ENCODE measurements at places on chromosomes 16 and 17. TPM values are rescaled to one million over a fixed set of nuclear protein-coding genes. Genes with fewer than 3 reads are reported as not detected.

TBC1D3K gene
- not detected for total RNA-seq

C17orf113 gene
- 3.7 TPM for total RNA-seq

VASN gene
- 2.5 TPM for total RNA-seq

ABCC12 gene
- 1.2 TPM for total RNA-seq

DHRS13 gene
- total RNA-seq: 27.1 TPM

CD300E gene
- total RNA-seq: 0.16 TPM

ADAD2 gene
- not detected for total RNA-seq

CFAP97D1 gene
- not detected for total RNA-seq

NT5M gene
- total RNA-seq: 5.6 TPM

RNF112 gene
- 31.4 TPM for total RNA-seq

MYH2 gene
- total RNA-seq: 0.62 TPM

GJC1 gene
- 81.3 TPM for total RNA-seq

TEKT1 gene
- total RNA-seq: 1.2 TPM

TBC1D3H gene
- not detected for total RNA-seq

MYH3 gene
- 1.4 TPM for total RNA-seq

ARHGAP23 gene
- total RNA-seq: 42.9 TPM

DHRS7C gene
- total RNA-seq: not detected

TCAP gene
- total RNA-seq: 0.47 TPM

CDH11 gene
- total RNA-seq: 258 TPM

PLEKHG4 gene
- total RNA-seq: 2.3 TPM

ALOX12B gene
- total RNA-seq: 1.4 TPM

ST6GALNAC2 gene
- not detected for total RNA-seq

CCL13 gene
- total RNA-seq: not detected

TP53TG3 gene
- total RNA-seq: not detected

B3GNT9 gene
- 1.2 TPM for total RNA-seq

ZNF287 gene
- total RNA-seq: 34.9 TPM

CACNG4 gene
- total RNA-seq: 44.5 TPM

ARHGAP44 gene
- total RNA-seq: 16.4 TPM

ZNF469 gene
- 0.31 TPM for total RNA-seq

TBC1D26 gene
- 2.2 TPM for total RNA-seq

FNDC8 gene
- not detected for total RNA-seq

FBXW10 gene
- 0.47 TPM for total RNA-seq

KRT36 gene
- not detected for total RNA-seq

OGFOD3 gene
- total RNA-seq: 9.4 TPM

TBX4 gene
- total RNA-seq: not detected

SLC9A5 gene
- 1.2 TPM for total RNA-seq

CSH1 gene
- total RNA-seq: not detected

GPR179 gene
- total RNA-seq: 0.31 TPM

PRCD gene
- 1.9 TPM for total RNA-seq

TSNAXIP1 gene
- total RNA-seq: 3.7 TPM

ACAP1 gene
- total RNA-seq: not detected

CX3CL1 gene
- total RNA-seq: 2.5 TPM

DNAH2 gene
- 0.62 TPM for total RNA-seq

CAVIN1 gene
- total RNA-seq: 7.8 TPM

TBC1D16 gene
- 35.4 TPM for total RNA-seq

CACNG3 gene
- 2.5 TPM for total RNA-seq

IL17C gene
- total RNA-seq: not detected

CLEC18B gene
- total RNA-seq: 1.1 TPM

NOL3 gene
- total RNA-seq: 4.1 TPM

PAQR4 gene
- 19.7 TPM for total RNA-seq

CCL22 gene
- total RNA-seq: not detected

KCNJ18 gene
- total RNA-seq: not detected

RSL1D1 gene
- 100 TPM for total RNA-seq

LRRC37A gene
- total RNA-seq: 3.9 TPM
